IMR-90 (cell line): ENCODE measurements at places on chromosomes 3 and 15. TPM values are rescaled to one million over a fixed set of nuclear protein-coding genes. Genes with fewer than 3 reads are reported as not detected.

- no peak for DNase-seq
Observed at GRCh38 chr15:69719527-69720240, 267.1 kb downstream of the RPLP1 start.

DNA sequence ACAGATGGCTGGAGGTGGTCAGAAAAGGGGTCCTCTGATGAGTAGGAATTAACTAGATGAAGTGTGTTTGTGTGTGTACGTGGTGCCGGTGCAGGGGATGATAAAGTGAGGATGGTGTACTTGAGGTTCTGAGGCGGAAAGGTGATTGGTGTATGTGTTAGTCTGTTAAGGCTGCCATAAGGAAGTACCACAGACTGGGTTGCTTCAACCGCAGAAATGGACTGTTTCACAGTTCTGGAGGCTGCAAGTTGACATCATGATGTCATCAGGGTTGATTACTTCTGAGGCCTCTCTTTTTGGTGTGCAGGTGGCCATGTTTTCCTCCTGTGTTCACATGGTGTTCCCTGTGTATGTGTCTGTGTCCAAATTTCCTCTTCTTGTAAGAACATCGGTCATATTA is 202.4 kb upstream of the RGMA start:
- DNase-seq, result no peak

DNA sequence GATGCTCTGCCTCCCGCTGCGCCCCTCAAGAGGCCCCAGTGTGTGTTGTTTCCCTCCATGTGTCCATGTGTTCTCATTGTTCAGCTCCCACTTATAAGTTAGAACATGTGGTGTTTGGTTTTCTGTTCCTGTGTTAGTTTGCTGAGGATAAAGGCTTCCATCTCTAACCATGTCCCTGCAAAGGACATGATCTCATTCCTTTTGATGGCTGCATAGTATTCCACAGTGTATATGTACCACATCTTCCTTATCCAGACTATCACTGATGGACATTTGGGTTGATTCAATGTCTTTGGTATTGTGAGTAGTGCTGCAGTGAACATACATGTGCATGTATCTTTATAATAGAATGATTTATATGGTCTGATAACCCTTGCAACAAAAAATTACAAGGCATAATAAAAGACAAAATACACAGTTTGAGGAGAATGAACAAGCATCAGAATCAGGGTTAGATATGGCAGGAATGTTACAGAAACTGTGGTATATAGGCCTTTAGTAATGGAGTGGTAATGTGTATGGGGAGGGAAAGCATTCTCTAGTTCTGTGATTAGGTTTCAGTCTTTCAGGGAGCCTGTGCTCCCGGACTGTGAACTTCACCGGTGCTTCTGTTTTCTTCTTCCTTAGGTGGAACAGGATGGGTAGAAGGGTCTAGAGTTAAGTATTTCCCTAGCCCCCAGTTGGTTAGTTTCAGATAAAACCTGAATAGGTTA is 27.1 kb downstream of the GRM2 start:
- no peak for DNase-seq

DNA sequence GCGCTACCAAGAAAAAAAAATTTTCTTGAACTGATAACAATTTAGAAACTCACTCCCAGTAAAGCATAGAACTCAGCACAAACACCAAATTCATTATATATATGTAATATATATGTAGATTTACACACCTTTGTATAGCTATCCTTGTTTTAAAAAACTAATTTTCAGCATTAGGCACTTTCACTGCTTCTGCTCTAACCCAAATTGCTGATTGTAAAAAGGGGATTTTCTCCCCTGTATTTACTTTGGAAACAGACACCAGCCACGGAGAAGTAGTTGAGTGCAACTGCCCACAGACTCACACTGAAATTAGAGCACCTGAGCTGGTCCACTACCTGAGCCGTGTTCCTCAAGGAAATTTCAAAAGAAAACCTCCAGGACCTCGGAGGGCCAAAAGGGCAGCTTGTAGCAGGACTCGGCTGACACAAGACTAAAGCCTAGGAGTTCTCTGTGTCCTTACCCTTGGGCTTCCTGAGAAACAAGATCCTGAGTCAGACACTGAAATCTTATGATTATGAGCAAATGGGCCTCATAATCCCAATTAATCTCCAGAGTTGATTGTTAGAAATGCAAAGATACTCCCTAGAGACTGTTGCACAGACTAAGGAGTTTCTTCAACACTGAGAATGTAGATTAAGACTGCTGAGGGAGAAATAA is 106.0 kb downstream of the TNIK start:
- no peak for DNase-seq

GRCh38 chr15:89103481-89104171 is 15.4 kb downstream of the ABHD2 start:
- no peak for DNase-seq

DNA sequence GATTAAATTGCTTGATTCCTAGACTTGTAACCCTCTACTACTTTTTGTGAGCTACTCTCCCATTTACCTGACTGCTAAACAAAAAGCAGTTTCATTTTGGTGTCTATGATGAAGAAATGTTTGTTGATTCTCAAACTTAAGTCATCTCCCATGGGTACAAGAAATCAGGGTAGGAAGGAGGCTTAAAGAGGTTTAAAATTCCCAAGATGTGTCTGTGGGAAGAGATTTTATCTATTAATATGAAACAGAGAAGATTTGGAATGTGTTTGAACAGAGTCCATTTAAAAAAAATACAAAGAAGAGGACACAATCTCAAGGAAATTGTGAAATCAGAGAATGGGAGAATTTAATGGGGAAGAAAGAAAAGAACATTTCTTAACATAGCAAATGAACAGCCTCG is 14.8 kb downstream of the P3H2 start:
- no peak for DNase-seq

CHRNB4 gene
- not detected in 2 replicates for total RNA-seq

ZNF106 gene
- total RNA-seq, result 87.5 and 107 TPM in 2 replicates

CCDC191 gene
- 0.72 and 0.83 TPM in 2 replicates for total RNA-seq

ZDHHC23 gene
- total RNA-seq, result 0.83 and 0.90 TPM in 2 replicates
